Left cardiac atrium (tissue), 4 donors: ENCODE measurements at places on chromosomes 7 and 10. TPM values are rescaled to one million over a fixed set of nuclear protein-coding genes. Genes with fewer than 3 reads are reported as not detected.
A peak's percentile ranks its signal among the peaks of the same experiment; 100 is the strongest.

Gene IFIT1B
- not detected for total RNA-seq

DNA sequence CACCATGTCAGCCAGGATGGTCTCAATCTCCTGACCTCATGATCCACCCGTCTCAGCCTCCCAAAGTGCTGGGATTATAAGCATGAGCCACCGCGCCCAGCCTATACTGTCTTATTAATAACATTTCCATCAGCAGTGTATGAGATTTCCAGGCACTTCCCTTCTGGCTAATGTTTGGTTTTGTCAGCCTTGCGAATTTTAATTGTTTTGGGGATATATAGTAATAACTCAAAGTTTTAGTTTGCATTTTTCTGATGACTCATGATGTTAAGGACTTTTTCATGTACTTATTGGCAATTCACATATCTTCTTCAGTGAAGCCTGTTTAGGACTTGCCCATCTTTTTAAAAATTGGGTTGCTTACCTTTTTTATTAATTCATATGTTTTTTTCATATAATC is 76.0 kb downstream of the TMEM270 start:
- no peak for DNase-seq

GRCh38 chr10:76082956-76083355 is 651.5 kb downstream of the LRMDA start:
- DNase-seq, result no peak

- DNase-seq, result no peak
Measured at GRCh38 chr10:98256692-98257091, 11.3 kb downstream of the LOXL4 start.

- no peak for DNase-seq
Measured at GRCh38 chr7:130096243-130096827, 26.0 kb downstream of the KLHDC10 start.

GRCh38 chr7:152869677-152870051 is 110.1 kb downstream of the ACTR3B start:
- no peak for DNase-seq

Gene SEC23IP
- total RNA-seq, result 32.2 TPM

GRCh38 chr7:2354186-2354938 is at the start of gene EIF3B:
TSS of gene EIF3B (plus strand) at chr7:2354827. CDS start at chr7:2354922, 95 bp downstream.
- DNase-seq, result peak; percentile 92

DNA sequence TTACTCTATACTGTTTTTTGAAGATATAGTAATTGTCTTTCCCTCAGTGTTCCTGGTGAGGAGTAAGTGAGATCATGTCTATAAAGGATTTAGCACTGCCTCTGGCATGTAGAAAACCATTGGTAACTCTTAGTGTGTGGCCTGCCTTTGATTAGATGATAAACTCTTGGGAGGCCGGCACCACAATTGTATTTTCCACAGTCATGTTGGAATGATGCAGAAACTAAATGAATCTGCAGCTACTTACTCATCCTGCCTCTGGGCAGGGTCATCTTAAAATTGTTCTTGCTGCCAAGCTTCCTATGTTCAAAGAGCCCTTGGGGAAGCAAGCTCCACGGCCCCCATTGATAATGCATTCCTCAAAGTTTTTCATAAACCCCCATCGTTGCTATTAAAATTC is 204.6 kb downstream of the ANKRD7 start:
- DNase-seq, result no peak

GRCh38 chr7:3835109-3835508 is 534.1 kb downstream of the SDK1 start:
- DNase-seq, result no peak

Gene LMOD2
- 220 TPM for total RNA-seq

DNA sequence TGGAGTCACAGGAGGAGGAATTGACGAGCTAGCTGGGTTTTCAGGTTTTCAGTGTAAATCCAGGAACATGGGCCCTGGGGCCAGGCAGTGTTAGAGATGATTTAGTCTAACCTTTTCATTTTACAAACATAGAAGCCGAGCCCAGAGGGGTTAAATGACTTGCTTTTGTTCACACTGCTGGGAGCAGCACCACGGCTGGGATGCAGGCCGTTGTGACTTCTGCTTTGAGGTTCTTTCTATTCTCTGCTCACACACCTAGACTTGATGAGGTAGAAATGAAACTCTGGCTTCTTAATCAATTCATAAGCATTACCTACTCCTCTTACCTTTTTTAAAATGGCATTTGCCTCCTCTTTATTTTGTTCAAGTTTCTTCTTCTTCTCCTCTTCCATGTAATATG is 36.4 kb downstream of the CREB5 start:
- DNase-seq, result no peak

- DNase-seq, result no peak
Measured at GRCh38 chr10:110059925-110060324, 52.1 kb downstream of the ADD3 start.

GRCh38 chr7:84144935-84145334 is 49.7 kb downstream of the SEMA3A start:
- DNase-seq, result no peak

GRCh38 chr10:74602576-74602975 is 223.8 kb upstream of the KAT6B start:
- DNase-seq, result no peak

Gene SPDYE2B
- not detected for total RNA-seq

Gene KAZALD1
- 7.2 TPM for total RNA-seq

DNA sequence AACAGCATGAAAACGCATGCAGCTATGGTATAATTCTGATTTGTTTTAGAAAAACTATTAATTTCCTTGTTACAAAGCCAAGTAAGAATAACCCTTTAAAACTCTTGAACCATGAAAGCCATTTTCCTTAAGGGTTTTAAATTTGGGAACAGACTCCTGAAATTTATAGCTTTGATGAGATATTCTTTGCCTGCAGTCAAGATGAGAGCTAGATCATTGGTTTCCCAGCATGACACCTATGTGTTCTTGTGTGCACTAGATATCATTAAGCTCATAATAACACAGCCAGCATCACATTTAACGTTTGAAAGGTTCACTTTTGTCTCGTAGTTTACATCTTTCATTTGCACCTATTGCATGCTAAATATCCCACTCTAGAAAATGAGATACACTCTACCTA is 202.2 kb downstream of the PHF14 start:
- DNase-seq, result no peak

- no peak for DNase-seq
Measured at GRCh38 chr7:135602304-135602703, 44.6 kb downstream of the NUP205 start.

DNA sequence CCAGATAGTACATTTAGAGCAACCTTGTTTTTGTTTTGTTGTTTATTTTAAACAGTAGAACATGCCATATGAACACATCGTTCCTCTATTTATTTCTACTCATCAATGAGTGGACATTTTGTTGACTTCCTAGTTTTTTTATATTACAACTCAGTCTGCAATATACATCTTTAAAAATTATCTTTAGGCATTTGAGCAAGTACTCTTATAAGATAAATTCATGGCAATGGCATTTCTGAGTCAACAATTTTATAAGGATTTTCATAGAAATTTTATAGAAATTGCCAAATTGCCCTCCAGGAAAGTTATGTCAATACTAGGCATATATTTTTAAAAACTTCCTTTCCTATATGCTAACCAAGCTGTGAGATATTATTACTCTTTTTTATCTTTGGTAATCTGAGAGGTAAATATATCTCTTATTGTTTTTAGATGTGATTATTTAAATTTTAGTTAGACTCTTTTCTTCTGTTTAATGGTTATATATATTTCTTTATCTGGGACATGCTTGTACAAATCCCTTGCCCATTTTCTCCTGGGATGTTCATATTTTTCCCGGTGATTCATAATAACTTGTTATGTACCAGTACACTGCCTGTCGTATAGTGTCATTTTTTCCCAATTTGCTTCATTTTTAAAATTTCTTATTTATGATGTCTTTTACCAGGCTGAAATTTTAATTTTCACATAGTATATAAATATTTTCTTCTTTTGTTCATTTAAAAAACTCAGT is 50.5 kb downstream of the FZD1 start:
- DNase-seq, result no peak

Gene CDHR1
- total RNA-seq, result 0.68 TPM

GRCh38 chr7:44222776-44223261 is 22.0 kb downstream of the YKT6 start:
- DNase-seq, result peak; percentile 0

- no peak for DNase-seq
Measured at GRCh38 chr10:45557275-45557905, 115.2 kb downstream of the ZFAND4 start.

DNA sequence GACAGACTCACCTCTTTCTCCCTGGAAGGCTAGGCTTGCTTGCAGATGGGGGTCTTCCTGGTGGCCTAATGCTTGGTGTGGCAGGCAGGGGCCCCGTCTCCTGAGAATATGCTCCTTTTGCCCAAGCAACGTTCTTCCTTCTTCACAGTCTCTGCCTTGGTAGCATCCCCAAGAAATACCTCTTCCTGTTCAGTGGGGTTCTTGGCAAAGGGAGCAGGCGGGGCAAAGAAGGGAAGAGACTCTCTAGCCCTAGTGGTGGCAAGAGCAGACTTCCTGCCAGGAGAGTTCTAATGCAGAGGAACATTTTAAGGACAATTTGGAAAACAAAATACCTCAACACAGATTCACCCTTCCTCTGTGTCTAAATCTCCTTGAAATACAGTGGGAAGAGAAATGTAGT is at the start of gene CLEC5A:
TSS of gene CLEC5A (minus strand) at position 179 of the 400 bp plus-strand sequence. CDS start 682 bp downstream, outside the sequence.
- no peak for DNase-seq

DNA sequence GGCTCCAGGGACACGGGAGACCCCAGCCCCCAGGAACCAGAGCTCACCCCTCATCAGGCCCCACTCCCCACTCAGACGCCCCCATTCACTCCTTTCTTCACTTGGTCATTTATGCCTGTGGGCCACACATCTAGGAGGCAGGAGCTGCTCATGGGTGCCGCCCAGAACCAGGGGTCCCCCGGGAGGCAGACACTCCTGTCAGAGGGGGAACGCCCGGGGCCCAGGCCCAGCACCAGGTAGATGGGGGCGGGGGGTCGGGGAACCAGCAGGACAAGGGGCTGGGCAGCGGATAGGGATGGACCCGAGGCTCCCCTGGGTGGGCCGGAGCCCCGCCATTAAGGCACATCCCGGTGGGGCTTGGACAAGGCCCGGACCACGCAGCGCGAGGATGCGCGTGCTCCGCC is 11.8 kb downstream of the CALY start:
- no peak for DNase-seq

- DNase-seq, result peak; percentile 60
Measured at GRCh38 chr10:103598654-103599115, 105.2 kb downstream of the NEURL1 start.

DNA sequence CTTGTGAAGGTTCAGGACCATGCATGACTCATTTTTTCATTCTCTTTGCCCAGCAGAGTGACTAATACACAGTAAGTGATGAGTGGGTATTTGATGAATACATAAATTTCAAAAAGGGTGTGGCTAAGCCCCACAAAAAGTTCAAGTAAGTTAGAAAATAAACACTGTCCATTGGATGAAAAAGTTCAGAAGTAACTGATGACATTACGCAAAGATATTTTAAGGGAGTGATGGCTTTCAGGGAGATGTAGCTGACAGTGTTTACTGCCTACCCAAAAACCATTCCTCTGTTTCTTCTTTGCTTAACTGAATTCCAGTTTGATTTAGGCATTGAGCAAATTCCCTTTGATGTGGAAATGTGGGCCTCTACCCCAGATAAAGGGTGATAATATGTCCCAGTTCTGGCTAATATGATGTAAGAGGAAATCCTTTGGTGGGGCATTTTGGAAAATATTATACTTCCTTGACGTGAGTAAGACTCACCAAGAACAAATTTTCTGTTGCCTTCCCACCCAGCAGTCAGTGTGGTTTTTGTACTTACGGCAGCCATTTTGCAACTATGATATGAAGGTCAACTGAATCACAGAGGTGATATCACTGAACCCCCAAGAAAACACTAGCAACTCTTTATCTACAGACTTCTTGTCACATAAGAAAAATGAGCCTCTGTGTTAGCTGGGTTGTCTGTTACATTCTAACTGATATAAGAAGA is 29.0 kb upstream of the EBLN1 start:
- DNase-seq, result no peak

GRCh38 chr7:122577449-122578003 is 121.4 kb downstream of the RNF133 start:
- no peak for DNase-seq

Gene CYP2C19
- total RNA-seq, result 0.21 TPM

- no peak for DNase-seq
Measured at GRCh38 chr7:116311816-116312471, 101.6 kb downstream of the TES start.

DNA sequence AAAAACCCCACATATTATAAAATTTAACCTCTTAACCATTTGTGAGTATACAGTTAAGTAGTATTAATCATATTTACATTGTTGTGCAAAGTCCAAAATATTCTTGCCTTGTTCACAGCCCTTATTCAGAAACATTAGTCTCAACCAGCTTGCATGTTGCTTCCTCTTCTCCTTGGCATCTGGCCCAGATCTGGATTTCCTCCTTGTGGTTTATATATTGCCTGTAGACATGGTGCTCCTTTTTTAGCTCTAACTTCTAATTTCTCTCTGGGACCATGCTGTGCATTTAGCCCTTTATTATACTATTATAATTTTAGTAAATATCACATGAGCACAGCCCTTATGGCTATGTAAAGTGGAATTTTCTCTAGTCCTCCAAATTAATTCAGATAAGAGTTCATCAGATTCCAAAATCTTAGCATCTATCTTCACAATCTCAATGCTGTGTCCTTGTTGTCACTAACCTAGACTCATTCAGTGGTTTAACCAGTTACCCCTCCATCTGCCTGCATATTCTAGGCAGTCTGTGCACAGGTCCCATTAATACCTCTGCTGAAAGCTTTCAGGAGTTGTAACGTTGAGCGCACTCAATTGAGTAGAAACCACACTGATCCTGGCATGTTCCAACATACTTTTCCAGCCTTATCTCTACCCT is 7.9 kb downstream of the CPED1 start:
- DNase-seq, result peak; percentile 75

DNA sequence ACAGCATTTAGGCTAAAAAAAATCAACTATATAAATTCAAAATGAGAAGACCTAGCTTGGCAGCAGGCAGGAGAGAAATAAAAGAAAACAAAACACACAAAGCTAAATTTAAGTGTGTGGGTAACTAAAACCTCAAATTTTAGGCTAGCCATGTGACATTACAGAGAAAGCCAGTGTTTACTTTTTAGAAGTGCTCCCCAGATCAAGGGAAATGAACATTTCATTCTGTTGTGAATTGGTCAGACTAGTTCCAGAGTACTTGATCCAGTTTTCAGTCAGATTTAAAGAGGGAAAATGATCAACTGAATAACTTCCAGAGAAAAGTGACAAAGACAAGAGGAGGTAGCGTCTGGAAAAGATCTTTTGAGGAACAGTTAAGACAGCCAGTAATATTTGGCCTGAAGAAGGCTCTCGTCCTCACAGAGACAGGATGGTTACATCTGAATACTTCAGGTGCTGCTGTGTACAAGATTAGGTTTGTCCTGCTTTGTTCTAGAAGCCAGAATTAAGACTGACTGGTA is 563.4 kb downstream of the KCNMA1 start:
- DNase-seq, result no peak

DNA sequence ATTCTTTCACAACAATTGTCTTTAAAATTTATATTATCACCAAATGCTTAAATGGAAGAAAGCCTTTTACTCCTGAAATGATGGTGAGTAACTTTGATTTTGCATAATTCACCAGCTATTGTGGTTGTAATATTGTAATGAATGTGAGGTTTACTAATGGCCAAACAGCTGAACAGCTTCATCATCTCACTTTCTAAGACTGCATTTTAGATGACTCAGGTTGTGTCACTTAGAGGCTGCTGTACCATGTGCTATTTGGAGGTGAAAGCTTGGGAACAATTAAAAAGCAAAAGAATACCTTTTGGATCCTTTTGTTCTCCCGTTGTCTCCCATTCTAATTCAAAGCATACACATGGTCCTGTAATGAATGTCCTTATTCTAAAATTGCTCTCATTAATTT is 604.0 kb upstream of the PFKP start:
- DNase-seq, result no peak
